ENCODE measurements at places on chromosomes 16 and 17.

GRCh38 chr16:6684076-6684673 is 648.5 kb upstream of the RBFOX1 start:
- DNase-seq, result no peak

- no peak for DNase-seq
These were observed 5.8 kb upstream of the ZNF23 start for GRCh38 chr16:71467810-71468209.

DNA sequence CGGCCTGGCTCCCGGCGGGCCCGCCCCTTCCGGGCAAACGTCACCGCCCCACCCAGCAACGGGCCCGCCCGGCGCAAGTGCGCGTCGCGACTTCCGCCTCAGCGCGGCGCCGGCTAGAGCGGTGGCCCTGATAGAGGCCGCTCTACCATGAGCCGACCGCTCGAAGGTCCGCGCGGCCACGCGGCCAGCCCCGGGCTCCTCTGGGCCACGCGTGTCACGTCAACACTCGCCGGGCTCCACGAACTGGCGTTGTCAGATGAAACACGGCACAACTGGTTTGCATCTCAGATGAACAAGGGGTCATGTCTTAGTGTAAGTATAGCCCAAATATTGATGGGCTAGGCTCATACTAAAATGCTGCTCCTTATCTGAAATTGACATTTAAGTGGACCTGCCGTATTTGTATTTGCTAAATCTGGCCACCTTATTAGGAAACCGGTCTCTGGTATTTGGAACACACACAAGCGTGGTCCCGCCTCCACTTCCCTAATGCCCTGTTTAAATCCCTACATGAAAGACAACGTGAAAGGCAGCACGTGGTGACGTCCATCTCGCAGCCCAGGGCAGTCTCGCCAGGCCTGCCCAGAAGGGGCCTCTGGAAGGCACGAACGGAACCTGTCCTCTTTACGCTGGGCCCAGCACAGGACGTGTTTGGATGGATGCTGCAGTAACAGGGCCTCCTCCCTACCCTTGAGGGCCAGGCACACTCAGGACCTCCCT is at the start of gene ZNF598:
TSS of gene ZNF598 (minus strand) at position 31 of the 720 bp plus-strand sequence.
- peak; percentile 75 for DNase-seq

GRCh38 chr17:18151290-18151689 is 32.3 kb upstream of the ALKBH5 start:
- DNase-seq, result no peak

DNA sequence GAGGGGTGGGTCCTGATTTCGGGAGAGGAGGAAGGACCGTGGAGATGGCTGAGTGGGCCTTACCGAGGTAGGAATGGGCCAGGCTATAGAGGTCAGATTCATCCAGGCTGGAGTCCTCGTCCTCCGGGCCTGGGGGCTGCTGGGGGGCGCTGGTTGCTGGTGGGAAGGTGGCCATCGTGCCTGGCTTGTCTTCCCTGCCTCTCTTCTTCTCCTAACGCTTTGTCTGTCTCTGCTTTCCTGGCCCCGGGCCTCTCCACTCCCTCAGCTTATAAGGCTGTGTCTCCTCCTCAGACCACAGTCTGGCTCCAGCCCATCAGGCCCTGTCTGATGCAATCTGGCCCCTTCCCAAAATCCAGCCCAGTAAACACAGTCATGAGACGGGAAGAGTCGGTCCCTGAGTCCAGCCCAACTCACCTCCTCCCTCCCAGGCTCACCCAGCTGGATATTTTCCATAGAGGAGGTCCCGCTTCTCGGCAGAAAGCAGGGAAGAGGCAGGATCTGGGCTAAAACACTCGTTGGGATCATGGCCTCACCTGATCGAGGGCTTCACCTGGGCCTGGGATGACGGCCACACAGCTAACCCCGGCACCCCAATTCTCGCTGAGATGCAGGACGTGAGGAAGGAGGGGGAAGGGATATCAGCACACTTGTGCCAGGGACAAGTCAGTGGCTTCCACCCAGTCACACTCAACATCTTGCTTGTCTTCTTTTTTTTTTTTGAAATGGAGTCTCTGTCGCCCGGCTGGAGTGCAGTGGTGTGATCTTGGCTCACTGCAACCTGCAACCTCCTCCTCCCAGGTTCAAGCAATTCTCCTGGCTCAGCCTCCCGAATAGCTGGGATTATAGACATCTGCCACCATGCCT is at the start of gene NUPR1:
TSS of gene NUPR1 (minus strand) at position 242 of the 864 bp plus-strand sequence. CDS start at position 175, 67 bp downstream.
- peak; percentile 98 for DNase-seq
